ENCODE measurements at places on chromosomes 7 and 10.

- DNase-seq: no peak
Observed at GRCh38 chr10:405648-406047, 270.4 kb downstream of the ZMYND11 start.

GRCh38 chr7:123916240-123916724 is 8.8 kb upstream of the SPAM1 start:
- no peak for DNase-seq

DNA sequence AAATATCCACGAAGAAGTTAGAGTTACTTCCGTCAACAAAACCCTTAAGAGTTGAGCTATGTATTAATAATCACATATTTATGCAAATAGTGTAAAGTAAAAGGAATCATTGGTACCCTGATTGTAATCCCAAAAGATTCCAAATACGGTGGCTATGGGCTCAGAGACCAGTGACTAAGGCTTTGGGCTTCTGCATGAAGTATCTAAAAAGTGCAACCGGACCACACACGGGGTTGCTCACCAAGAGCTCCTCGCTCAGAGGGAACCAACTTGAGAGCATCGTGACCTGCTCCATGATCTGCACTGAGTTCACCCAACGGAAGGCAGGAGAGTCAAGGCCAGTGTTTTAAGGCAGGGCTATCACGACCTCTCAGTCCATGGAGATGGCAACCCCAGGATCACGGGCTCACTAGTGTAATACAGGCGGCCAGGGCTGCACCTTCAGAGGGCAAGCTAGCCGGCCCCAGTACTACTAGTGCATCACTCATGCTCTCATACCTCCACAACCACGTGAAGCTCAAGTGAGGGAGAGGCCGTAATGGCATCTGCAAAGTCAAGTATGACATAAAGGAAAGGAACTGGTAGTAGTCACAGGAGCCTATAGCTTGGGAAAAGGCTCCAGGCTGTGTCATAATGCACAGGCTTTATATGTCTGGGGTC is 77.1 kb upstream of the CAMK2B start:
- no peak for DNase-seq

DNA sequence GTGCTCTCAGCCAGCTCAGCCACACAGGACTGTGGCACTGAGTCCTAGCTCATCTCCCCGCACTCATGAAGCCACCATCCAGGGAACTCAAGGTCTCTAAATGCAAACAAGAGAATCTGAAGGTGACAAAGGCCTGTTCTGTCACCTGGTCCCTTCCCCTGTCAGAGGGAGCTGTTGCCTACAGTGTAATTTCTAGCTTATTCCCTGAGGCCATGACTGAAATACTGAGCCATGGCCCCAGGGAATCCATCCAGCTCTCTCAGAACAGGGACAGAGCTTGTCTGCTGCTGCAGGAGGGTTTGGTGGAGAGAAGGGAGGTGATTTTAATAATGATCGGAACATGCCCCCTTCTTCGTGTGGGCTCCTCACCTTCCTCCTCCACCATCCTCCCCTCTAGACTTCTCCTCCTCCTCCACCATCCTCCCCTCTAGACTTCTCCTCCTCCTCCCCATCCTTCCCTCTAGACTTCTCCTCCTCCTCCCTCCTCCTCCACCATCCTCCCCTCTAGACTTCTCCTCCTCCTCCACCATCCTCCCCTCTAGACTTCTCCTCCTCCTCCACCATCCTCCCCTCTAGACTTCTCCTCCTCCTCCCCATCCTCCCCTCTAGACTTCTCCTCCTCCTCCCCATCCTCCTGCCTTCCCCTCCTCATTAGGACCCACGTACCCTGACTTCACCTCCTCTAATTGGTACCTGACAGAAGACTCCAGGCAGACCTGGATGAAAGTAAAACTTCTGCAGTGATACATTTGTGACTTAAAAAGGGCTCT is 338.0 kb upstream of the MKI67 start:
- DNase-seq: peak; percentile 9

- DNase-seq: no peak
Observed at GRCh38 chr10:30503700-30504266, 69.8 kb downstream of the MAP3K8 start.

Measured in activated naive CD8-positive, alpha-beta T cell treated with anti-CD3 and anti-CD28 coated beads, Interleukin-2, amount 50 U/mL, for 16 hours (primary cell).